Stimulated activated CD4-positive, alpha-beta T cell treated with anti-CD3 and anti-CD28 coated beads, Interleukin-1b, Interleukin-23, amount 100 ng/mL, for 48 hours (primary cell): ENCODE measurements at places on chromosomes 7 and 10.

GRCh38 chr10:104707602-104708459, 66.7 kb downstream of the SORCS3 start:
- no peak for DNase-seq

DNA sequence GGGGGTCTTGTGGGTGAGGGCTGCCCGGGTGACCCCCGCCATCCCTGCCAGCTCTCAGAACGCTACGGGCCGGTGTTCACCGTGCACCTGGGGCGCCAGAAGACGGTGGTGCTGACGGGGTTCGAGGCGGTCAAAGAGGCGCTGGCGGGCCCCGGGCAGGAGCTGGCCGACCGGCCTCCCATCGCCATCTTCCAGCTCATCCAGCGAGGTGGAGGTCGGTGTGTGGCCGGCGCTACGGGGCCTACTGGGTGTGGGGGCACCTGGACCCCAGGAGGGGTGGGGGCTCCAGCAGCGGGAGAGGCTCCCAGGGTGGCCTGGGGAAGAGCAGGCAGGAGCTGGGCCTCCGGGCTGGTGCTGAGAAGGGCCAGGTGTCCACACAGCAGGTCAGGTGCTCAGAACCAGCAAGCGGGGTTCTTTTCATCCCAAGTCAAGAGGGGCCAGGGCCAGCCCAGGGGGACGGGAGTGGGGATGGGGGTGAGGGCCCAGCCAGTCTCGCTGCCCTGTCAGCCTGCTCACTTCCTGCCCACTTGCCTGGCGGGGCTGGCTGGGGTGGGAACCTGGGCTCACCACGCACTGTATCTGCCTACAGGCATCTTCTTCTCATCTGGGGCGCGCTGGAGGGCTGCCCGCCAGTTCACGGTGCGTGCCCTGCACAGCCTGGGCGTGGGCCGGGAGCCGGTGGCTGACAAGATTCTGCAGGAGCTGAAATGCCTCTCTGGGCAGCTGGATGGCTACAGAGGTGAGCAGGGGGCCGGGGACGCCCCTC, 1.6 kb downstream of the CYP2W1 start:
- DNase-seq, result no peak

DNA sequence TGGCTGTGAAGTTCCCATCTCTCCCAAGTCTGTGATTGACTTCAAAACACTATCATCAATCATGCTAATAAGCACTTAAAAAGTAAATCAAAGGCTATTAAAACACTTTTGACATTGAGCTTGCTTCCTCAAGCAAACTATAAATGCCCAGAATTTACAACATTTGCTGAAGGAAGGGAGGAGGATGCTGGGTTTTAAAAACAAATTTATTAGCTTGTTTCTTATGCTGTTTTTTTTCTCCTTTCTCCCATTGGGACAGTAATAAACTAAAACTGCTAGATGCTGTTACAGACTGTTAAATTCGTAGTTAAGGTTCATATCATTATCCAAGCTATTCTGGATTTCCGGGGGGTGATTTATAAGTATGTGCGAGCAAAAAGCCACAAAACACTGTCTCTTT, 250.5 kb downstream of the SORCS1 start:
- no peak for DNase-seq

DNA sequence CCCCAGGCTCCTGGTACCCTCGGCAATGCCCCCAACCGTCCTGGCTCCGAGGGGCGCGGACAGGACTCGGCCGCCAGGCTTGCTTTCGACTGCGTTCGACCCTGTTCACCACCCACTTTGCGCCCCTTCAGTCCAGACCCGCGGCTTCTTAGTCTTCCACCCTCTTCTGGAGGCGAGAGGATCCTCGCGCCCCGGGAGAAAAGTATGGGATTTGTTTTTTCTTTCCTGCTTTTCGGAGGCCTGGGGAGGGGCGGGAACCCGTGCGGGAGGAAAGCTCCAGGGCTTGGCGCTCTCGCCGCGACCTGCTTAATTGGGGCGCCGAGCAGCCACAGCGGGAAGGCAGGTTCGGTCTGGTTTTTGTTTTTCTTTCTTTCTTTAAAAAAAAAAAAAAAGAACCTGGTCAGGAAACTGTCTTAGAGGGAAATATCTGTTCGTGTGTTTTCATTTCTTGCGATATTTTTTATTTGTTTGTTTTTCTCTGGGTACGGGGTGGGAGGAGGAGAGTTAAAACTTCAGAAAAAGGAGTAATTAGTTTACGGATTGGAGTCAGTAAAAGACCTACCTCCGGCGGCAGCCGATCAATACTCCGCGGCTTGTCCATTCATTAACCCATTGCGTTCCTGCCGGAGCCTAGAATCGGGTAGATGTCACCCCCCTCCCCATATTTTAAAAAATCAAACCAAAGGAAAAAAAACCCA, 1.6 kb downstream of the EMX2 start:
- DNase-seq, result no peak

- DNase-seq, result no peak
Observed at GRCh38 chr10:5951721-5952407, 25.5 kb downstream of the IL15RA start.

GRCh38 chr10:43128958-43129706, 9.1 kb upstream of the CSGALNACT2 start:
- DNase-seq, result peak; percentile 47

DNA sequence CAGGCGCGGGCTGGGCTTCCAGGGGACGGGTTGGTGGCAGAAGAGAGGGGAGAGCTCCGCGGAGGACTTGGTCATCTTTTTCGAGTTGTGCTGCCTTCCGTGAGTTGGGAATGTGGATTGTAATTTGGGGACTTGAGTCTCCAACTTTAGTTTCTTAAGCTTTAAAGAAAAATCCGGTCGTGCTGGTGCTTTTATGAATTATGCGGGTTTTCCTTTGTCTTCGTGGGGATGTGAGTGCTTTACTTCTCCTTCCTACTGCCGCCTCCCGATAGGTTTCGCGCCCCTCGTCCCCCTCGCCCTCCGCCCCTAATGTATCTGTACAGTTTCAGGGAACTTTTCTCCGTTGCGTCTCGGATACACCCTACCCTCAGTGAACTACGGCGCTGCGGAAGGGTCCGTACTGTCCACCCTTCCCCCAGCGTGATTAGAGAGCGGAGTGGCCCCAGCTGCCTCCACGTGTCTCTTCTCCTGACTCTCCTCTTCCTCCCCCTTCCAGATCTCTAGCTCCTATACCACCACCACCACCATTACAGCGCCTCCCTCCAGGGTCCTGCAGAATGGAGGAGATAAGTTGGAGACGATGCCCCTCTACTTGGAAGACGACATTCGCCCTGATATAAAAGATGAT, 649 bp downstream of the SCD start:
- DNase-seq, result no peak

- peak; percentile 21 for DNase-seq
Observed at GRCh38 chr7:30510124-30511075, 5.8 kb upstream of the GGCT start.

DNA sequence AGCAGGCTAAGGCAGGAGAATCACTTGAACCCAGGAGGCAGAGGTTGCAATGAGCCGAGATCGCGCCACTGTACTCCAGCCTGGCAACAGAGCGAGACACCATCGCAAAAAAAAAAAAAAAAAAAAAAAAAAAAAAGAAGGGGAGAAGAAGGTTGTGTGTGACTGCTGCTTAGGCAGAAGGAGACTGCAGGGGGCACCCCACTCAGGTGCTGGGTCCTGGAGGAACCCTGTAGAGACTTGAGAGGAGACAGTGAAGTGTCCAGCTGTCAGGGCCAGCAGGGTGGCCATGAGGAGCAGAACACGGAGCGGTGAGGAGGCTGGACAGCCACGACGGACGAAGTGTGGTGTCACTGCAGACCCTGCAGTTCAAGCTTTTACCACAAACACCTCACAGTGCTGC, 99.0 kb upstream of the NMT2 start:
- DNase-seq, result no peak

DNA sequence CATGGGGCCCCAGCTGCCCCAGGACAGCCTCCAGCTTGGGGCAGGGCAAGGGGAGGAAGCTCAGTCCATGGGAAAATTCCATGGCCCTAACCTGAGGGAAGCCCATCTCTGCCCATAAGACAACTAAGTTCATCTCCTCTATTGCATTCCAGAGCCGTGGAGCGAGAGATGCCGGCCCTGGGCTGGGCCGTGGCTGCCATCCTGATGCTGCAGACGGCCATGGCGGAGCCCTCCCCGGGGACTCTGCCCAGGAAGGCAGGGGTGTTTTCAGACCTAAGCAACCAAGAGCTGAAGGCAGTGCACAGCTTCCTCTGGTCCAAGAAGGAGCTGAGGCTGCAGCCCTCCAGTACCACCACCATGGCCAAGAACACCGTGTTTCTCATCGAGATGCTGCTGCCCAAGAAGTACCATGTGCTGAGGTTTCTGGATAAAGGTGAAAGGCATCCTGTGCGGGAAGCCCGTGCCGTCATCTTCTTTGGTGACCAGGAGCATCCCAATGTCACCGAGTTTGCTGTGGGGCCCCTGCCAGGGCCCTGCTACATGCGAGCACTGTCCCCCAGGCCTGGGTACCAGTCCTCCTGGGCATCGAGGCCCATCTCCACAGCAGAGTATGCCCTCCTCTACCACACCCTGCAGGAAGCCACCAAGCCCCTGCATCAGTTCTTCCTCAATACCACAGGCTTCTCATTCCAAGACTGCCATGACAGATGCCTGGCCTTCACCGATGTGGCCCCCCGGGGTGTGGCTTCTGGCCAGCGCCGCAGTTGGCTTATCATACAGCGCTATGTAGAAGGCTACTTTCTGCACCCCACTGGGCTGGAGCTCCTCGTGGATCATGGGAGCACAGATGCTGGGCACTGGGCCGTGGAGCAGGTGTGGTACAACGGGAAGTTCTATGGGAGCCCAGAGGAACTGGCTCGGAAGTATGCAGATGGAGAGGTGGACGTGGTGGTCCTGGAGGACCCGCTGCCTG, 4.3 kb downstream of the AOC1 start:
- no peak for DNase-seq

- no peak for DNase-seq
Observed at GRCh38 chr7:27129729-27130539, 623 bp downstream of the HOXA4 start.

DNA sequence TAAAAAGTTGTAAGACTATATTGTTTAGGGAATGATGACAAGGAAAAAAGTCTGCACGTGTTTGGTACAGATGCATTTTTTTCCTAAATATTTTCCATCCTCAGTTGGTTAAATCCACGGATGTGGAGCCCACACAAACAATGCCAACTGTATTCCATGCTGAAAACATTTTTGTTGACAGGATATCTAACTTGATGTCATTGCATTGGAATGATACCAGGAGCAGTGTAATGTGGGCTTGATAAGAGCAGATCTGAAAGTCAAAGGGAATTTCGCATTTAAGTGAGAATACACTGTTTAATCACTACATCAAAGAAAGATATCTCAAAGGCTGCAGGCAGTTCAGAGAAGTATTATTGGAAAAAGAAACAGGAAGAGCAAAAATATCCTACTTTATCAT, 49.5 kb upstream of the TMEM140 start:
- DNase-seq, result no peak

DNA sequence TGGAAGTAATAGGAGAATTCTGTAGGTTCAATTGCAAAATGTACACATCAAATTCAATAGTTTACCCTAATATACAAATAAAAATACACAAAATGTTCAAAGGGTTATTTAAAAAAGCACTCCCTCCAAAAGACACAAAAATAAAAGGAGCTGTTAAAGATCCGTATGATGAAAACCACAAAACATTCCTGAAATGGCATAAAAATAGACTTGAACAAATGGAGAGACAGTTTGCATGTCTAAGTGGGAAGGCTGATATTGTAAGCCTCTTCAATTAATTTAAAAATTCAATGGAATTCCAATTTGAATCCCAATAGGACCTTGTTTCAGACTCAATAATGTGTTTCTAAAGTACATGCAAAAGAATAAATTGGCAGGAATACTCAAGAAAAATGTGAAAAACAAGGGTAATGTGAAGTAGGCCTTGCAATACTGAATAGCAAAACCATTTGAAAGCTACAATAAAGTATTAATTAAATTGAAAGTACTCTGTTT, 38.0 kb upstream of the INSYN2A start:
- no peak for DNase-seq

GRCh38 chr10:95789902-95790301, 33.9 kb downstream of the ENTPD1 start:
- no peak for DNase-seq

DNA sequence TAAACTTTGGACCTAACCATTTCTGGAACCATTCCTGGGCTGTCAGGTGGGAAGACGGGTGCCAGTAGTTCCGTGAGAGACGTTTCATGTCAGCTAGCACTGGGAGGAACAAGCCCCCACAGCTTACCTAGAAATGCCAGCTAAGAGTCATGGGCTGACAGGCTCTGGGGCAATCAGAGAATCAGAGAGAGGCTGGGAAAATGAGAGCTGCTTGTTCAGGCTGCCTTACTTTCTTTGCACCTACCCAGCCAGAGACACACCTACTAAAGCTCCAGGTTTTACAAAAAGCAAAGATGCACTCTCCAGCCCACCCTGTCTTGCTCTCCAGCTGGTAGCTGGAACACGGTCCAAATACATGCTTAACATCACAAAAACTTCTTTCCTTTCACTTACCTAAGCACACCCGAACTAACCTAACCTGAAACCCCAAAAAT, 688 bp downstream of the PTN start:
- DNase-seq, result no peak
